ENCODE measurements at places on chromosomes 2 and 18. TPM values are rescaled to one million over a fixed set of nuclear protein-coding genes. Genes with fewer than 3 reads are reported as not detected.
A peak's percentile ranks its signal among the peaks of the same experiment; 100 is the strongest.

Gene LONRF2
- not detected for polyA plus RNA-seq

Gene REG1B
- not detected for polyA plus RNA-seq

DNA sequence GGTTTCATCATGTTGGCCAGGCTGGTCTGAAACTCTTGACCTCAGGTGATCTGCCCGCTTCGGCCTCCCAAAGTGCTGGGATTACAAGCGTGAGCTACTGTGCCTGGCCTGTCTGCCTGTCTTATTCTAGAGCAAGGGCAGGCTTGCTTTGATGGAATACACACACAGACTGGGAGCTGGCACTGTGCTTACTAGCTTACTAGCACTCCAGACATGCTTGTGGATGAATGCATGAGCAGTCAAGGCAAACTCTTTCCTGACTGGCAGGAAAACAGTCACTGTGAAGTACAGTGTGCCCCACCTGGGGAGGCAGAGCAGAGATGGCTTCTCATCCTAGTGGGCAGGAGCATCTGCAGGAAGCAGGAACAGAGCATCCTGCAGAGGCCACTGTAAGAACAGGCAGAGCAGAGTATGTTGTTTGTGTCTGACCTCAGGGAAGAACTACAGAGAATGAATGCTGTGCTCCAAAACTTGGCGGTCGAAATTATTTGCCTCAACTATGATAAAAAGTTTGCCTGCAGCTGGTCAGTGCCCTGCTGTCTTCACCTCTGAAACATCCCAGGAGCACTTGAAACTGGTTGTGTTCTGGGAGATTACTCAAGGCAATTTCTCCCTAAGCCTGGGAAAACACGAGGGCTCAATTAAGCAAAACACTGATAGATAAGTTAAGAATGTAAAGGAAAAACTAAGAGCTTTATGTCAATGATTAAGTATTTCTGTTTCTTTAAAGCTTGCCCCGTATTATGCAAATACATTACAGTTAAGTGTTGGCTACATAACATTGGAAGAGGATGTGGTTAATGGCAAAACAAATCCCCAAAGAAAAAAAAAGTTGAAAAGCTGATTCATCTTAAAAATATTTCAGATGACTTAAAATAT is 102.4 kb downstream of the VAPA start:
- peaks cover 21% of the 10 kb centered on the region for H3K4me1 ChIP-seq
- no peaks in the 10 kb centered on the region for H3K36me3 ChIP-seq
- no peaks in the 10 kb centered on the region for H3K27me3 ChIP-seq

GRCh38 chr2:75432761-75433361 is 127.9 kb downstream of the EVA1A start:
- peaks cover 59% of the 10 kb centered on the region for H3K4me1 ChIP-seq
- DNase-seq: no peak
- H3K27me3 ChIP-seq: no peaks in the 10 kb centered on the region
- no peaks in the 10 kb centered on the region for H3K36me3 ChIP-seq
- H3K27ac ChIP-seq: peak overlapping the region; percentile 6
- H3K4me3 ChIP-seq: peak overlapping the region; percentile 78

DNA sequence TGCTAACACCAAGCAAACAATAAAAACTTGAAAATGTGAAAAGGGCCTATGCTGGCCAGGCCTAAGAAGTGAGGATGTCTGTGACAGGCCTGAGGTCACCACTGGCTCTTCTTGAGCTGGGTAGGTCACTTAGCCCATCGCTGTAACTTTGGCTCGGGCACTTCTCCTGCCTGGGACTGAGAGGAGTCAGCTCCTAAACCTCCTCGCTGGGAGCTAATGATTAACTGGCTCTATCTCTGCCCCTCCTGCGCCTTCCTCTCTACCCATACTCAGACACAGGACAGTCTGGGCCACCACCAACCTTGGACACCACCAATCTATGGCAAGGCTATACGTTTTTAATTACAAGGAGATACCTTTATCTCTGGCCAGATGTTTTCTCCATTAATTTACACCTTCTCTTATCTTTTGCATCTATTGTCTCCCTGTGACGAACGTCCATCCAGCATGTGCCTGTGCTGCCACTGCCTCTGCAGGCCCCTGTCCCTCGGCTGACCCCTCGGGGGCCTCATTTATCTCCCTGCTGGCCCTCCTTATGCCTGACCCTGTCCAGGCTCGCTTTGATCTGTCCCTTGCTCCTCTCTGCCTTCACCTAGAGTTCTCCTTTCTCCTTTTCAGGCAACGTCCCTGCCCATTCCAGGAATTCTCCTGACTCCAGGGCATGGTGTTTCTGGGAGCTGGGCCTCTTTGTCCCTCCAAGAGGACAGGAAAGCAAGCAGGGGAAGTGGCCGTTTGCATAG is 149.1 kb upstream of the GATA6 start:
- H3K27me3 ChIP-seq: no peaks in the 10 kb centered on the region
- H3K4me1 ChIP-seq: no peaks in the 10 kb centered on the region
- no peak for DNase-seq
- H3K27ac ChIP-seq: no peak overlapping the region

GRCh38 chr18:28485210-28485801 is 308.4 kb upstream of the CDH2 start:
- H3K4me1 ChIP-seq: no peaks in the 10 kb centered on the region
- no peaks in the 10 kb centered on the region for H3K27me3 ChIP-seq
- H3K36me3 ChIP-seq: no peaks in the 10 kb centered on the region
- no peak for DNase-seq
- H3K4me3 ChIP-seq: no peak overlapping the region
- H3K27ac ChIP-seq: no peak overlapping the region

- no peaks in the 10 kb centered on the region for H3K4me1 ChIP-seq
- DNase-seq: no peak
- no peak overlapping the region for H3K27ac ChIP-seq
- H3K27me3 ChIP-seq: no peaks in the 10 kb centered on the region
Measured at GRCh38 chr2:10775021-10775780, 37.4 kb downstream of the PDIA6 start.

DNA sequence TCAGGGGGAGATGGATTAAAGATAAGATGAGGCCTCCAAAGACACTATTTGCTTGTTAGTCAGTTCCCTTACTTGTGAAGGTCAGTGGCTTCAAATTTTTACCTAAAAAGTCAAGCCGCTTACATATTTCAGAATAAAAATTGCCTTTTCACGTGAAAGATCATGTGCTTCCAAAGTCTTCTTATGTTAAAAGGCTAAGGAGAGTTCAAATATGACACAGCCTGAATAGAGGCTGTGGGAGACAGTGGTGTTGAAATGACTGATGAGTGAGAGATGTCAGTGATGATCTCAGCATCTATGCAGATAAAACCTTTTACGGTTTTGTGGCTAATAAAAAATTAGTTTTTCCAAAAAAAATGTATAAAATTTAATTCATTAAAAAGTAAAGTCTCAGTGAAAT is 40.5 kb downstream of the UPP2 start:
- H3K4me3 ChIP-seq: no peak overlapping the region
- peaks cover 4% of the 10 kb centered on the region for H3K4me1 ChIP-seq
- H3K27me3 ChIP-seq: peaks cover 30% of the 10 kb centered on the region
- H3K36me3 ChIP-seq: peaks cover 13% of the 10 kb centered on the region
- H3K27ac ChIP-seq: peak overlapping the region; percentile 39

DNA sequence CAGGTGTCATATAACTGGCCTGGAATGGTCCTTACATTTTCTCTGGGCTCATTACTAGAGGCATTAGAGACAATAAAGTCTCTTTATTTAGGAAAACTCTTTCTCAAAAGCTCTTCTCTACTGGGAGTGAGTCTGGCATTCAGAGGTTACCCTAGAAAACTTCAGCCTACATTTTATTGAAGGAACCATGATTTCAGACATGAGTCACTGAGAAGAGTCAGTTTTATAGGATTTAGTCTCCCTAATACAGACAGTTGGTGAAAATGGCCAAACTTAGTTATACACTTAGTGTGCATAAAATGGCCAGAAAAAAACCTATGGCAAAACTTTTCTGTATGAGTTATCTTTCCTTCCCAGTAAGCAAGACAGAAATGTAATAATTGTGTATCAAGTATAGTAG is 689.4 kb downstream of the ZEB2 start:
- H3K27me3 ChIP-seq: no peaks in the 10 kb centered on the region
- no peak overlapping the region for H3K4me3 ChIP-seq
- no peaks in the 10 kb centered on the region for H3K4me1 ChIP-seq
- no peaks in the 10 kb centered on the region for H3K36me3 ChIP-seq
- no peak for DNase-seq

GRCh38 chr2:10042301-10043161 is 819 bp upstream of the KLF11 start:
- peak overlapping the region; percentile 93 for H3K27ac ChIP-seq
- H3K4me3 ChIP-seq: peak overlapping the region; percentile 95
- peaks cover 23% of the 10 kb centered on the region for H3K4me1 ChIP-seq

Measured in naive B cell (primary cell).